Glomerular endothelial cell (primary cell): ENCODE measurements at places on chromosomes 11 and 22. TPM values are rescaled to one million over a fixed set of nuclear protein-coding genes. Genes with fewer than 3 reads are reported as not detected.

The AMOTL1 gene
- total RNA-seq: 57.1 and 59.3 TPM in 2 replicates

- no peak for DNase-seq
Observed at GRCh38 chr22:21615731-21616130, 14.1 kb downstream of the YDJC start.

DNA sequence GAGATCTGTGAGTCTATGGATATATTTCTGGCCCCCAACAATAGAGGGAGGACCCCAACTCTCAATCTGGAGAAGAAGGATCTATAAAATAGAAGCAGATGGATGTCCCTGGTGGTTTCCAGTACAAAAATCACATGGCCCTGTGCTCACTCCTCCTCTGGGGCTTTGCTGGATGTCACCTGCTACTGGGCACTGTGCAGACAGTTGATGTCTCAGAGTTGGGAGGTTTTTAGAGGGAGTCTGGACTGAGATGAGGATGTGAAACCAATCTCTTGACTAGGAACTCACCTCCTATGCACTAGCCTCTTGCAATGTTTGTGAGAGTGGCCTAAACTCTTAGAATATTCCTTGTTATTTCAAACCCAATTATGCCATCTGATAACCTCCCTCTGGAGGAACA is 107.2 kb downstream of the SCN3B start:
- no peak for DNase-seq

GRCh38 chr11:11537871-11538270 is 83.9 kb downstream of the GALNT18 start:
- DNase-seq: no peak

GRCh38 chr22:36510966-36511881 is 4.4 kb upstream of the FOXRED2 start:
- DNase-seq: no peak
